ENCODE measurements at places on chromosomes 7 and 10. TPM values are rescaled to one million over a fixed set of nuclear protein-coding genes. Genes with fewer than 3 reads are reported as not detected.

The LRIT1 gene
- total RNA-seq, result not detected

DNA sequence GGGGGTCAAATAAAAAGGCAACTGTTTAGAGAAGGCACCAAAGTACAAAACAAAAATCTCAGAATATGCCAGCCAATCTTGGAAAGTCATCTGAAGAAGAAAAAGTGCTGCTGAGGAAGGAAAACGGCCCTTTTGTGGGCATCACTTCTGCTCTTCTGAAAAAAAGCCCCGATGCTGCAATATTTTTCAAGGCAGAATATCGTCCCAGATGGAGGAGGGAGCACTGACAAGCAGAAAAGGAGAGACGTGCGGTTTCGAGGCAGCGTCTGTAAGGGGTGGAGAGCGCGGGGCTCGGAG, 959 bp upstream of the ATRNL1 start:
- H3K27me3 ChIP-seq, result no peaks in the 10 kb centered on the region
- H3K4me1 ChIP-seq, result no peaks in the 10 kb centered on the region
- no peaks in the 10 kb centered on the region for H3K36me3 ChIP-seq
- no peak overlapping the region for H3K27ac ChIP-seq

The TMEM26 gene
- total RNA-seq, result not detected

The TDRD1 gene
- total RNA-seq, result not detected

- no peaks in the 10 kb centered on the region for H3K36me3 ChIP-seq
- H3K27ac ChIP-seq, result no peak overlapping the region
- DNase-seq, result no peak
- no peaks in the 10 kb centered on the region for H3K4me1 ChIP-seq
- no peaks in the 10 kb centered on the region for H3K27me3 ChIP-seq
- no peak overlapping the region for H3K4me3 ChIP-seq
Measured at GRCh38 chr10:96610817-96611216, 24.0 kb upstream of the TM9SF3 start.

- H3K27me3 ChIP-seq, result no peaks in the 10 kb centered on the region
- DNase-seq, result peak; percentile 37
- H3K4me1 ChIP-seq, result peaks cover 15% of the 10 kb centered on the region
- H3K4me3 ChIP-seq, result peak overlapping the region; percentile 89
Measured at GRCh38 chr10:18659819-18660535, 746 bp downstream of the ARL5B start.

The GJD4 gene
- total RNA-seq, result not detected

DNA sequence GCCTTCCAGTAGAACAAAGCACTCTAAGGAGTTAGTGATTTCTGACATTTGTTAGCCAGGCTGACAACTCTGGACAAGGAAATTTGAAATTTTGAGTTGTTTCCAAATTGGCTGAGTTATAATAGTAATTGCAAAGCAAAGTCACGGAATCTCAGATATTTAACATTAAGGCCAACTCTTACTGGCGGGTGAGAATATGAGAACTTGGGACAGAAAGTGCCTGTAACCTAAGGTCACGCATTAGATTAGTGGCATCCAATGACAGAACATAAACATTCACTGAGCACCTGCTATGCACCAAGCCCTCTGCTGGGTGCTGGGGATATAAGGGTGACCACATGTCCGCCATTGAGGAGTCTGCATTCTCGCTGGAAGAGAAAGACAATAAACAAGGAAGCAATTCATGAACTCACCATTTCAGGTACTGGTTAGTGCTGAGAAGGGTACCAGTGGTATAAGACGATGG, 45.5 kb upstream of the CHST15 start:
- H3K36me3 ChIP-seq, result no peaks in the 10 kb centered on the region
- H3K4me3 ChIP-seq, result no peak overlapping the region
- H3K4me1 ChIP-seq, result no peaks in the 10 kb centered on the region
- no peak for DNase-seq
- H3K27me3 ChIP-seq, result no peaks in the 10 kb centered on the region

DNA sequence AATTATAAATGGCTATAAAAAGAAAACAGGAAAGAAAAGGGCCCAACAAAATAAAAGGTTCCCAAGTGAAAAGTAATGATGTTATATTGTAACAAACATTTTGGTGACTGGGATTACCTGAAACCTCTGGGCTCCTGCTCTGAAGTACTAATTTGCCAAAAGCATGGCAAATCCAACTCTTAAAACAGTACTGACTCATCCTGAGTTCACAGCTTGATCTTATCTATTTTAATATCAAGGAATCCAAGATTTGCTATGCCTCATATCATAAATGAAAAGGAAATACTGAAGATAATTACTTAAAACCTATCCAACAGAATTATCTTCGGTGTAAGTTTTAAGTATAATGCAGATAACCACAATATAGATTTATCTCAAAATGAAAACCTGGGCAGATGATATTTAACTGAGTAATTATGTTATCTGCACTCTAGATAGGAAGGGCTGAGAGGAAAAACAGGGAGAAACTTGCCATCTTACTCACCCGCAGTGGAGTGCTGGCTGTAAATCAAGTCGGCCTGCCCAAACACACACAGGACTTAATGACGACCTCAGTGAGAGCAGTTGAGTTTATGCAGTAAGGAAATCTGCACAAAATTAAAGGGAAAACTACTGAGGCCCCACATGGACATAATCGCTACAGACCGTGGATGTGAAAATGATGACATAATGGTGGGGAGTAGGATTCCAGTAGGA, 48.4 kb downstream of the MPP7 start:
- peaks cover 16% of the 10 kb centered on the region for H3K27me3 ChIP-seq
- H3K36me3 ChIP-seq, result no peaks in the 10 kb centered on the region
- H3K4me3 ChIP-seq, result no peak overlapping the region
- no peak for DNase-seq
- H3K4me1 ChIP-seq, result no peaks in the 10 kb centered on the region

DNA sequence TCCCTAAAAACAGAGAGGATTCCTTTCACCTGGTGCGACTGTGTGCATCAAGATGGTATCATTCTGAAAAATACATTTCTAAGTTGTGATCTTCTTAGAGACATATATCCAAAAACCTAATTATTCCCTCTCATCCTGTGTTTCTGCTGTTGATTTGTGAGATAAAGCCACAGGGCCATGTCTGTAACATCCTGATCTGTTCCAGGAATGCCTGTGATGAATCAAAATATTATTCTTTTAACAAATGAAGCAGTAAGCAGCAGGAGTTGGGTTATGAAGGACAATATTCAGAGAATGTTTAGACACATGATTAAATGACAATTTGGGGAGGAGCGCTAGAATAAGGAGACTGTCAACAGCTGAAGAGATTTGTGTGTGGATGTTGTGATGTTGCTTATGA, 731.4 kb downstream of the KCNMA1 start:
- no peaks in the 10 kb centered on the region for H3K36me3 ChIP-seq
- DNase-seq, result no peak
- H3K27me3 ChIP-seq, result no peaks in the 10 kb centered on the region
- no peak overlapping the region for H3K4me3 ChIP-seq

The MMRN2 gene
- 12.1 TPM for total RNA-seq

The ITIH2 gene
- total RNA-seq, result not detected

- no peaks in the 10 kb centered on the region for H3K27me3 ChIP-seq
- no peaks in the 10 kb centered on the region for H3K36me3 ChIP-seq
Measured at GRCh38 chr7:115356139-115356746, 434.3 kb downstream of the MDFIC start.

The OPALIN gene
- not detected for total RNA-seq

The DNAH11 gene
- total RNA-seq, result not detected

The GPR15LG gene
- not detected for total RNA-seq
